ENCODE measurements at places on chromosomes 1 and 21. TPM values are rescaled to one million over a fixed set of nuclear protein-coding genes. Genes with fewer than 3 reads are reported as not detected.

CTH gene
- 20.2 TPM for total RNA-seq

ZSCAN20 gene
- 7.3 TPM for total RNA-seq

NMNAT2 gene
- 1.7 TPM for total RNA-seq

GPR153 gene
- 3.0 TPM for total RNA-seq

LORICRIN gene
- not detected for total RNA-seq

HCRTR1 gene
- not detected for total RNA-seq

KANK4 gene
- 1.4 TPM for total RNA-seq

UBL4B gene
- total RNA-seq = not detected

DHCR24 gene
- 181 TPM for total RNA-seq

GRCh38 chr1:203584507-203584906 lies 42.1 kb upstream of the ATP2B4 start:
- H3K4me3 ChIP-seq = no peak overlapping the region
- peaks cover 4% of the 10 kb centered on the region for H3K27me3 ChIP-seq
- H3K36me3 ChIP-seq = no peaks in the 10 kb centered on the region
- H3K27ac ChIP-seq = no peak overlapping the region
- H3K4me1 ChIP-seq = no peaks in the 10 kb centered on the region
- DNase-seq = no peak

- H3K4me3 ChIP-seq = no peak overlapping the region
- H3K27me3 ChIP-seq = peaks cover 6% of the 10 kb centered on the region
- H3K27ac ChIP-seq = no peak overlapping the region
- peaks cover 32% of the 10 kb centered on the region for H3K4me1 ChIP-seq
Measured at GRCh38 chr1:107692580-107693345, 272.2 kb downstream of the VAV3 start.

- H3K27me3 ChIP-seq = peaks cover 3% of the 10 kb centered on the region
- no peak overlapping the region for H3K4me3 ChIP-seq
- no peaks in the 10 kb centered on the region for H3K4me1 ChIP-seq
- H3K27ac ChIP-seq = no peak overlapping the region
- no peak for DNase-seq
- H3K36me3 ChIP-seq = no peaks in the 10 kb centered on the region
Measured at GRCh38 chr1:17244821-17245740, 3.8 kb upstream of the PADI3 start.

DNA sequence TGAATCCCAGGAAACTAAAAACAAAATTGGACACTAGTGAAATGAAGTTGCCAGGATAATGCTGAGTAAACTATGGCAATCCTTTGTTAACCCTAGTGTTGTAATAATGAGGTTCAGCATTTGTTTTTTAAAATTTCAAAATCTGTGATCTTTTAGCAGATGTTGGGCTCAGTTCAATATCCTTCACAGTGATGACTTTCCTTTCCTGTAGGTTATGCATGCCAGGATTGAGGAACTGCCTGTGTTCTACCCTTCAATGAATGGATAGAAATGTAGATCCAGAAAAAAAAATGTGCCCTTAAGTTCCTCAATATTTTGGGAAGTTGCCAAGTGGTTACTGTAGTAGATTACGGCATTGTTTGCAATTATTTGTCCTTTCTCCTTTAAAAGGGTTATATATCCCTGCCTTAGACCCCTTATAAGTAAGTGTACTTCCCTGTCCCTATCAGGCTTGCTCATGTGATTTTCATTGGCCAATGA lies 35.5 kb upstream of the IRF2BP2 start:
- no peaks in the 10 kb centered on the region for H3K27me3 ChIP-seq
- H3K4me1 ChIP-seq = no peaks in the 10 kb centered on the region
- DNase-seq = no peak
- H3K4me3 ChIP-seq = no peak overlapping the region
- H3K36me3 ChIP-seq = no peaks in the 10 kb centered on the region

GRCh38 chr21:44437371-44437695 lies 18.0 kb upstream of the LRRC3 start:
- H3K36me3 ChIP-seq = no peaks in the 10 kb centered on the region
- peaks cover 8% of the 10 kb centered on the region for H3K27me3 ChIP-seq

DNA sequence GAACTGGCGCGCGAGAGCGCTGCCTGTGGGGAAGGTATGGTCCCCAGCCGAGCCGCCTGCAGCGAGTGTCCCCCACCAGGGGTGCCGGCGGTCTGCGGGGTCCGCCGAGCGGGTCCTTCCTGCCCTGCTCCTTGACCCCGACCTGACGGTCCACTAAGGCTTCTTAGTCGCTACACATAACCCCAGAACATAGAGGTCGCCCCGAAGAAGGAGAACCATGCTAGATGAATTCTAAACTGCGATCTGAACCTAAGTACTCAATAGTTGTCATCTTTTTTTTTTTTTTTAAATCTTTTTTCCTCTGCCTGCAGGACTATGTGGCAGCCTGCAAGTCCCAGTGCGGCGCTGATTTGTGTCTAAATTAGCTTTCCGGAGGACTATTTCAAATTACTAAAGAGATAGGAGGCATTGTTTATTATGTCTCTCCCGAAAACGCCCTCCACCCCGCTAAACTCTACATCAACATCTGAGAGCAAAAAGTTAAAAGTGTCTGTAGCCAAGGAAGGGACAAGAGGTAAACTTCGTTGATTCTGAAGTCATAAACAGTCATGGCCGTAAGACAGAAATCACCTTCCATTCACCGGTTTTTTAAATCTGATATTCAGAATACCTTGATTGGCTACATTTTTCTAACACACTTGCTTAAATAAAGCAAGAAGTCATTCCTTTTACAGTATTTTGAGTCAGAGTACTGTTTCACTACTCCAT lies 476 bp downstream of the AXDND1 start:
- no peak for DNase-seq
- peak overlapping the region; percentile 89 for H3K4me3 ChIP-seq
- H3K36me3 ChIP-seq = no peaks in the 10 kb centered on the region
- H3K27ac ChIP-seq = peak overlapping the region; percentile 99
- H3K4me1 ChIP-seq = peaks cover 4% of the 10 kb centered on the region
- peaks cover 4% of the 10 kb centered on the region for H3K27me3 ChIP-seq

DNA sequence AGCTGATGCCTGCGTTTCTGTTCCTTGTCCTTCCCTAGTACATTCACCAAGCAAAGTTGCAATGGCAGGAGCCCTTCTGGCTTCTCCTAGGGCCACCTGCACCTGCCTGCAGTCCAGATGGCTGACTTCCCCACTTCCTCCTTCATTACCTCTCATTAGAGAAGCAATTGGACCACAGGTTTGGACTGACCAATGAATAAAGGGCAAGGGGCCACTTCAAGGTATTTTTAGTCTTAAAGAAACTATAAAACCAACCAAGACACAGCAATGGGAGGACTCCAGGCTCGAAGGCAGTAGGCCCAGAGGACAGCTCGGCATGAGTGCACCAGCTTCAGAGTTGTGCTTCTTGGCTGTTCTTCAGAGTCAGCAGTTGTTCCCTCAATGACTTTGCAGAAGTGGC lies 60.8 kb upstream of the ROR1 start:
- no peak overlapping the region for H3K4me3 ChIP-seq
- DNase-seq = no peak
- no peaks in the 10 kb centered on the region for H3K36me3 ChIP-seq

DNA sequence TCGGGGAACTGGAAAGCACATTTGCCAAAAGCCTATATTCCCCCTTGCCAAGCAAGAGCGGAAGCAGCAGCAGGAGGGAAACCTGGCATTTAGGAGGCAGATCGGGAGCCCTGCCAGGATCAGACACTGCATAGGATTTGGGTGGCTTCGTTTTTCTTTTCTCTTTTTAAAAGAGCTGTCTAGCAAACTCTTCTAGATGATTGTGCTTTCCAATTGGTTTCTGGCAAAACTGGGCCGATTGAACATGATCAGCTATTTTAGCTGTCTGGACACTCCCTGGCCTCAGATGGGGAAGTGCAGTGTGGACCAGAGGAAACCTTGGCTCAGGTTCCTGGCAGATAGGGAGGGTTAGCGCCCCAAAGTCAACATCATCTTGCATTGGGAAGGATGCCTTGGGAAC lies 414.0 kb upstream of the KAZN start:
- no peak overlapping the region for H3K27ac ChIP-seq
- no peak overlapping the region for H3K4me3 ChIP-seq
- no peaks in the 10 kb centered on the region for H3K4me1 ChIP-seq
- H3K27me3 ChIP-seq = no peaks in the 10 kb centered on the region
- DNase-seq = no peak

- no peaks in the 10 kb centered on the region for H3K36me3 ChIP-seq
- no peak overlapping the region for H3K4me3 ChIP-seq
- H3K27ac ChIP-seq = peak overlapping the region; percentile 80
- H3K27me3 ChIP-seq = peaks cover 2% of the 10 kb centered on the region
- DNase-seq = peak; percentile 45
- H3K4me1 ChIP-seq = peaks cover 9% of the 10 kb centered on the region
Measured at GRCh38 chr1:90045853-90046563, 51.1 kb downstream of the ZNF326 start.

GRCh38 chr1:230132758-230133157 lies 65.7 kb downstream of the GALNT2 start:
- peaks cover 26% of the 10 kb centered on the region for H3K4me1 ChIP-seq
- DNase-seq = no peak
- H3K27me3 ChIP-seq = no peaks in the 10 kb centered on the region
- no peak overlapping the region for H3K27ac ChIP-seq

- H3K36me3 ChIP-seq = no peaks in the 10 kb centered on the region
- H3K4me1 ChIP-seq = no peaks in the 10 kb centered on the region
- no peak for DNase-seq
- peaks cover 5% of the 10 kb centered on the region for H3K27me3 ChIP-seq
- no peak overlapping the region for H3K4me3 ChIP-seq
Measured at GRCh38 chr1:7363450-7363849, 407.6 kb upstream of the VAMP3 start.

- peaks cover 22% of the 10 kb centered on the region for H3K36me3 ChIP-seq
- H3K27me3 ChIP-seq = peaks cover 19% of the 10 kb centered on the region
- no peak for DNase-seq
- peaks cover 32% of the 10 kb centered on the region for H3K4me1 ChIP-seq
- H3K4me3 ChIP-seq = no peak overlapping the region
Measured at GRCh38 chr1:178488393-178488792, 8.4 kb downstream of the CLEC20A start.

- no peaks in the 10 kb centered on the region for H3K36me3 ChIP-seq
- H3K27me3 ChIP-seq = no peaks in the 10 kb centered on the region
- peak; percentile 28 for DNase-seq
Measured at GRCh38 chr1:200139661-200140250, 112.2 kb downstream of the NR5A2 start.

DNA sequence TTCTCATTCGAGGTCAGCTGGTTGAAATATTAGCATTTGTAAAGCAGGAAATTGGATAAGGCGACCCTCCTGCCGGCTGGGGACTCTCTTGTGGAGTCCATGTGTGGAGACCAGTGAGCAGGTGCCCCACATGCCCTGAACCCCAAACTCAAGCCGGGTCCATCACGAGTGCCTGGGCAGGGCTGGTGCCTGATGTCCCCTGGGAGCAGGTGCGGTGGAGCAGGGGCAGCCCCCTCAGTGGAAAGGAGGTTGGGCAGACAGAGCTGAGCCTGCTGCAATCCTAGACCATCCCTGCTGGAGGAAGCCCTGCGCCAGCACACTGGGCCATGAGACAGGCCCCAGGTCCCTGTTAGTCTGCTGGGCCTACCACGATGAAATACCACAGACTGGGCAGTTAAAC lies 395.6 kb downstream of the NPHP4 start:
- no peaks in the 10 kb centered on the region for H3K36me3 ChIP-seq
- no peak for DNase-seq
- H3K4me1 ChIP-seq = peaks cover 2% of the 10 kb centered on the region
- peaks cover 2% of the 10 kb centered on the region for H3K27me3 ChIP-seq

DNA sequence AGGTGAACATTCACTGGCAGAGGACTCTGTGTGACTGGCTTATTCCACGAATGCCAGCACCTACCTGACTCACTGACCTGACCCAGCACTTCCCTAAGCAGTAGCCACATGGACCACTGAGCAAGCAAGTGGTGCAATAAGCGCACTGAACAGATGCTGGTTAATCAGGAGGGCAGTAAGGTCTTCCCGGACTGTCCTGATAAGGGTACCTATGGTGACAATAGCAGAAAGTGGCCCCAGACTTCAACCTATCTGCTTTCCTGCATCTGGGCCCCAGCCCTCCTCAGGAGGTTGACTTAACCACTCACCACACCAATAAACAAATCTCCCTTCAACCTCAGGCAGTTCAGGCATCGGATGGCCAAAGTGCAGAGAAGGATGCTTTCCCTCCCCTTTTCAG lies 65.7 kb downstream of the SETD4 start:
- no peaks in the 10 kb centered on the region for H3K4me1 ChIP-seq
- no peaks in the 10 kb centered on the region for H3K36me3 ChIP-seq
- H3K27me3 ChIP-seq = peaks cover 5% of the 10 kb centered on the region
- no peak for DNase-seq
- H3K27ac ChIP-seq = no peak overlapping the region

DNA sequence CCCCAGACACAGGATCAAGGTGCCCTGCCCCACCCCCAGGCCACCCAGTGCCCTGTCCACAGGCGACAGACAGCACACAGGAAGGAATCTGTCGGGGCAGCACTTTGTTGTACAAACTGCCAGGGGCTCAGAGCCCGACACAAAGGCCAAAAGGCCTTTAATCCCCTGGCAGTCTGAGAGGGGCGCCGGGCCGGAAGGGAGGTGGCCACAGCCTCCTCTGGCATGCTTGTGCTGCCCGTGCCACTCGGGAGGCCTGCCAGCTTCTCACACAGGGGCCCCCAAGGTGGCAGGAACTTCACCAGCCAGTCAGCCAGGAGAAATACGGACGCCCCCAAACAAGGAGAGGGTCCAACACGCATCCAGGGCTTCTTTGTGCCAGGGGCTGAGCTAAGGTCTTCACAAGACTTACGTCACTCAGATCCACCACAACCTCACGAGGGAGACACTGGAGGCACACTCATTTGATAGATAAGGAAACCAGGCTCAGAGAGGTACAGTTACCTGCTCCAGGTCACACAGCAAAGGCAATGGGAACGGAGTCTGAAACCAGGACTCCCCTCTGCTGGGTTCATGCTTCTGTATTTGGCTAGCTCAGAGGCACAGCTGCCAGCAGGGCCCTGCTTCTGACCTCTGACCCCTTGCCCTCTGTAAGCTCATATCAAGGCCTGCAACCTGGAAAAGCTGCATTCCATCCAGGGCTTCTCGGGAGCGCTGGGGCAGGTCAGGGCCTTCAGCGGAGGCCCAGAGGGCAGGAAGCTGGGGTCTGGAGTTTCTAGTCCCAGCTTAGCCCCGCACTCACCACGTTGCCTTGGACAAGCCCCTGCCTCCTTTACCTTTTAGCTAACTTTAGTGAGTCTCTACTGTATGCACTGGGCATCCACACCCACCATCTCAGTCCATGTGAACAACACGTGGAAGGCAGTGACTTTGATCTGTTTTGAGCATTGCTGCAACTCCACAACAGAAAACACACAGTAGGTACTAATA lies 34.8 kb downstream of the HSPG2 start:
- no peak overlapping the region for H3K4me3 ChIP-seq
- peak overlapping the region; percentile 73 for H3K27ac ChIP-seq
- H3K27me3 ChIP-seq = peaks cover 29% of the 10 kb centered on the region
- H3K4me1 ChIP-seq = peaks cover 79% of the 10 kb centered on the region

DNA sequence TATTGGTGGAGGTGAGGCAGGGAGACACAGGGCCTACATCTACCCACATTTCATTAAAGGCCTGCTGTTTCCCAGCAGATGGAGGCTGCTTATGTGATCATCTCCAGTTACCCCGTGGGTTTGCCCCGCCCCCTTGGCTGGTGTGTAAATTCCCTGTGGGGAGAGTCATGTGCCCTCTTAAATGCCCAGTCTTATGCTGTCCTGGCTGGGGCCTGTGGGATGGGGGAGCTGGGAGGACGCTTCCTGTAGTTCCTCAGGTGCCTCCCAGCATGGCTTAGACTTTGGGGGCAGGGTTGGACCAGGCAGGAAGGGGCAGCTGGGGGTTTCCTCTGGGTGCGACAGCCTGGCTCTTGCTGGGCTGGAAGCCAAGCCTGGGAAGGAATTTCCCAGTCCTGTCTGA lies 15.5 kb upstream of the CITED4 start:
- peaks cover 2% of the 10 kb centered on the region for H3K27me3 ChIP-seq
- DNase-seq = no peak
- H3K27ac ChIP-seq = no peak overlapping the region
- H3K4me1 ChIP-seq = peaks cover 19% of the 10 kb centered on the region

GRCh38 chr1:87197156-87197555 lies 131.5 kb upstream of the LMO4 start:
- H3K27me3 ChIP-seq = peaks cover 6% of the 10 kb centered on the region
- no peak overlapping the region for H3K27ac ChIP-seq
- H3K36me3 ChIP-seq = no peaks in the 10 kb centered on the region

All from endothelial cell (in vitro differentiated cells).